ENCODE measurements at places on chromosomes 4 and X.

DNA sequence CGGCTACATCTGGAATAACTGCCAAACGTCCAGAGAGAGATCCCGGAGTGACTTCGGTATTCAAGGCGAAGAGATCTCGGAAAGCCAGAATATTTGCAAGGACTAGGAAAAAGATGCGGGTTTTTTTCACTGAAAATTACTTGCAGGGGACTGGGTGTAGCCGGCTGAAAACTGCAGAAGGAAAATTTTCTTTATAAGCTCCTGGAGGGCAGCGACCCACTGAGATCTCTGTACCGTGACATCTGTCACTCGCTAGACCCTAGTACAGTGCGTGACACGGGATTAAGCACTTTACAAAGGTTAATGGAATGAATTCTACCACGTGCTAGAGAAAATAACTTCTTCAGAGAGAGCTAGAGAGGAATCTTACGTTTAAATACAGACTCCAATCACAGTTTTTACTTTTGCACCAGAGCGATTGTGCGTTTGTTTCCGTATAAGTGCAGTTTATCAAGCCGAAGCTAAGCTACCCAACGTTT, 1.1 kb upstream of the LCORL start:
- no peak for DNase-seq

DNA sequence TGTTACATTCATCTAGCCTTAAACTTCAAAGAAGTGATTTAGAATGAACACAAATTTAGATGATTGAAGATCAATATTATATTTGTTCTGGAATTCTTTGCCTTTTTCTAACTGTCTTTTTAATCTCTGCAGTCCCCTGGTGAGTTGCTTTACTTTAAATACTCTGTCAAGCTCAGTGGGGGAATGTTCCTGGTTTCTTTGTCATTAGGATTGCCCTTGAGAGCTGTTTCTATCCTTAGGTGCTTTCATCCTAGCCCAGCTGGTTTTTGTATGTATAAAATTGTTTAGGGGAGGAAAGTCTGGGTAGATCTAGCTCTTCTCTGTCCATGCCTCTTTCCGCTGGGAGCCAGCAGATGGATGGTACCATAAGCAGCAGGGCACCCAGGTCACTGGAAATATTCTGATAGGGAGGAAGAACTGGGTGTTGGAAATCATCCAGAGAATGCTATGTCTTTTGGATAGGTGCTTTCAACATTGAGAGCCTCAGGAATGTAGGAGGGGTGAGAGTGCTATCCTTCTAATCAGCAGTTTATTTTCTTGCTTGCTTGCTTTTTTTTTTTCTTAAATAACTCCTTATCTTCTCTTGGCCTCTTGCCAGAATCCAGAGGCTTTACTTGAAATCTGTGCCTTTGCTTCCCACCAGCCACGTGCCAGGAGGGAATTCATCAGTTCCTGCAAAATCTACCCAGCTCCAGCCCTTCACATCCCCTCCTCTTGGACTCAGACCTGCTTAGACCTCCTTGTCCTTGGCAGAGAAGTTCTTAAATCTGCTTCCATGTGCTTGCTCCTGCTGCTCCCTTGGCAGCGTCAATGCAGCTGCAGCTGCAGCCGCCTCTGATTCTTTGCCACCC, 215.3 kb upstream of the ANXA3 start:
- no peak for DNase-seq

- DNase-seq: no peak
Observed at GRCh38 chrX:110022599-110023448, 19.9 kb downstream of the TMEM164 start.

DNA sequence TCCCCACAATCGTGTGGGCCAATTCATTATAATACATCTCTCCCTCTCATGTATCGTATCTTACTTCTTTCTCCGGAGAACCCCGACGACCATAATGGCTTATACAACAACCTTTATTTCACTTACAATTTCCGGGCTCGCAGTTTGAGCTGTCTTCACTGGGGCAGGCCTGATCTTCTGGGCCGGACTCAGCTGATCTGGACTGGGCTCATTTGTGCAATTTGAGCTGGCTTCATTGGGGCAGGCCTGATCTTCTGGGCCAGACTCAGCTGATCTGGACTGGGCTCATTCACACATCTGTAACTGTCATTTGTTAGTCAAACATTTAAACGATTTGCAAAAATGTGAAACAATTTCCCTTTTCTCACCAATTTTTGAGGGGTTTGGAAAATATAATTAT, 171.5 kb upstream of the FRG1 start:
- no peak for DNase-seq
